BJ (cell line): ENCODE measurements at places on chromosomes 16 and 17.

DNA sequence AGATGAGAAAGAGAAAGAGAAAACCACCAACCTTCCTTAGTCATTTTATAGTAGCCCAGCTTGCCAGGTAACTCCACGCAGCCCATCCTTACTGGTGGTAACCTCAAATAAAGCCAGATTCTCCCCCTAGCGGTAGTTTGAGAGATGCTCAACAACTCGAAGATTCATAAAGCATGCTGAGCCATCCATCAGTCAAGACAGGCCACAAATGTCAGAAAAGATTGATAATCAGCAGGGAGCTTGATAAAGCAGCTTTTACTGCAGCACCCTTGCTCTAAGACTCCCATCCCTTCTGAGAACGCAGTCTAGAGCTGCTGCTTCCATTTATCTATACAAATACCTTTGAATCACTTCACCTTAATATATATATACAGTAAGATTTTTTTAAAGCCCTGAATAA lies 451.5 kb upstream of the HSBP1 start:
- DNase-seq, result no peak

- no peak for DNase-seq
These were observed 1.9 kb downstream of the SLC16A3 start for GRCh38 chr17:82230609-82231311.

DNA sequence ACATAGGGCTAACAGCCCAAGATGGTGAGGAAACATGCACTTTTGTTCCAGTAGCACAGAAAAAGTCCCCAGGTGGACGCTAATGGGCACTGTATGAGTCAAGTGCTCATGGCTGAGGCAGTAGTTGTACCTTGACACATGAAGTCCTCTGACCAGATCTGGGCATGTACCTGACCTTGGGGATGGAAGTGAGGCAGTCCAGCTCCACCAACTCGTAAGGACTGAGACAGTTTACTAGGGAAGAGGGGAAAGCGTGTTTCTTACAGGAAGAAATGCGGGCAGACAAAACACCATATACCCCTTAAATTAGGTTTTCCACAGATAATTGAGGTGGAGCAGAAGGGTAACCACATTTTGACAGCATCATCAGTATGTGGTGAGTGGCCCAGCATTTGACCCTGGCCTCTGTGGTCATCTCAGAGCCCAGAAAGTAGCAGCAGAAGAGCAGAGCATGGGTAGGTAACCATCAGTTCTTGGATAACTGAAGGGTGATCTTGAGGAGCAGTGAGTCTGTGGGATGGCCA lies 32.4 kb upstream of the METTL9 start:
- DNase-seq, result no peak

DNA sequence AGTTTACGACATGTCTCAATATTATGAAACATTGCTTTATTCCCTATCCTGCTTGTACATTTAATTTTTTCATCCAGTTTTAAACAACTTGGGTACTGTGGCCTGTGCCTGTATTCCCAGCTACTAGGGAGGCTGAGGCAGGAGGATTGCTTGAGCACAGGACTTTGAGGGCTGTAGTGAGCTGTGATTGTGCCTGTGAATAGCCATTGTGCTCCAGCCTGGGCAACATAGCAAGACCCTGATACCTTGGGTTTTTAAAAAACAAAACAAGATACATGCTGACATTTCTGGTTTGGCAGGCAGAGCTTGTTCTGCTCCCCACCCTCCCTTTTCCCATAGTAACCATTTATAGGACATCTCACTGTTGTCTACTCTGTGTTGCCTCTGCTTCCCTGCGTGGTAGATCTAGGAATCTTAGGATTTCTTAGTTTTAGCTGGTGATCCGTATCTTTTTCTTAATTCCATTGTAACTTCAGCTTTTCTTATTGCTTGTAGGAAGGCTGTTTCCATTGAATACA lies 35.6 kb downstream of the TENT4B start:
- no peak for DNase-seq

DNA sequence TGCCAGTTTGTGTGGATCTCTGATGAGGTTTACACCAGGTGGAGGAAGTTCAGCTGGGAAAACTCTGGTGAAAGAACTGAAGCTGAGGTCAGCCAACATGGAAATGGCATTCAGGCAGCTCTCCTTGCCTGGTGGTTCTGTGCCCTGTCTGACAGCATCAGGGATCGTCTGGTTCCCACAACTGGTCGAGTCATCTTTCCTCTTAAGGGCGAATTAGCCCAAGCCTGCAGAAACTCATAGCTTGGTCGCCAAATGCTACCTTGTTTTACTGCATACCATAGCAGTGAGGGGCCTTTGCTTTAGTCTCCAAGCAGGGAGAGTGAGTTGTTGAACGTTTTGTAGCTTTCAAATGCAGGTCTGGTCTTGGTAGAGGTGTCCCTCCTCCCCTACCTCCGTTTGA lies 7.2 kb downstream of the PLCG2 start:
- DNase-seq, result no peak

DNA sequence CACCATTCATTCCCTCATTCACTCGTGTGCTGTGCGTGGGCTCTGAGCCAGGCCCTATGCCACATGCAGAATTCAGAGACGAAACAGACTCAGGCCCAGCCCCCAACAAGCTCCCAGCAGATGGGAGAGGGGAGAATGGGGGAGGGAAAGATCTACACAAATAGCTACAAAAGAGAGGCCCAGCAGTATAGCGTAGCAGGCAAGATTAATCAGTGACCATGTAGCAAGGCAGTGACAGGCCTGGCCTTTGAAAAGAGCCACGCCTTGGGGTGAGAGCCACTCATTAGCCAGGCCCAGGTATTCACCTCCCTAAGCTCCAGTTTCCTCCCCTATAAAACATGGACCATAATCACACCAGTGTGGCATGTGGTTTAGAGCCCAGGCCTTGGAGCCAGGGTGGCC lies 16.4 kb upstream of the KRT19 start:
- no peak for DNase-seq

DNA sequence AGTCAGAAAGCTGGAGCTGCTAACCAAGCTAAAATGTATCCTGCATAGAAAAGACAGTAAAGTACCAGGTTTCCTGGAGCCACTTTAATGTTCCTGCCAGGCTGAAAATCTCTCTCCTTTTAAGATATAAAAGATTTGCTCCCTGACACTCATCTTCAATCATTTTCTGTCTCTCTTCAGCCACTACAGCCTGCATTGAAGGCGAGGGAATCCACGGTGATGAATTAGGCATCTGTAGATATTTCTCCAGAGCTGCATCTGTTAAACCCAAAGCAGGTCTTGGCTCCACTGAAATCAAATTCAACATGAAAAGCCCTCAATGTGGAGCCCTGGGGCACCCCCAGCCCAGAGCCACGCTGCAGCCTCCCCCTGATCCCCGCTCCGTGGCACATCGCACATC lies 94.7 kb upstream of the CRHR1 start:
- no peak for DNase-seq

DNA sequence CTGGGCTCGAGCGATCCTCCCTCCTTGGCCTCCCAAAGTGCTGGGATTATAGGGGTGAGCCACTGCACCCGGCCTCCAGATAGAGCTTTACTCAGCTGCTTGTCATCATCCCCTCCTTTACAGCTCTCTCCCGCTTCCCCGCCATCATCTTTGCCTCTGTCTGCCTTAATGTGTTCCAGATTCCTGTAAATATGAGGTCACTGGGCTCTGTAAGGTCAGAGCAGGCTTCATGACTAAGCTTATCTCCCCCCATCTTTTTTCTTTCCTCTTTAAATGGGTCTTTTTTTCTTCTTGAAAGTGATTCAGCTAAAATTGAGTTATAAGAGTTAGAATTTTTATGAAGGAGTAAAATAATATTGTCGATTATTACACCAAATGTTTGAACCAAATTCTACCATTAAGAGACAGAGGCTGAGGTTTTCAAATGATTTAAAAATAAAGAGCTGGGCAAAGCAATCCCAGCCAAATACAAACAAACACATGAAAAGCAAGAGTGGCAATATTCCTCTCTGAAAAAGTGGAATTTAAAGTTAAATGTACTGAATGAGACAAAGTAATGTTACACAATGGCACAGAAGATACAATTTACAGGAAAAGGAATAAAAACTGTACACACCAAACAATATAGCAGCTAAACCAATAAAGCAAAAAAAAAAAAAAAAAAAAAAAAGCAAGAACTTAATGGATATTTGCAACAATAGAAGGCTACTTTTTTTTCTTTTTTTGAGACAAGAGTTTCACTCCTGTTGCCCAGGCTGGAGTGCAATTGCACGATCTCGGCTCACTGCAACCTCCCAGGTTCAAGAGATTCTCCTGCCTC lies 62.1 kb downstream of the CRISPLD2 start:
- DNase-seq, result peak; percentile 94

DNA sequence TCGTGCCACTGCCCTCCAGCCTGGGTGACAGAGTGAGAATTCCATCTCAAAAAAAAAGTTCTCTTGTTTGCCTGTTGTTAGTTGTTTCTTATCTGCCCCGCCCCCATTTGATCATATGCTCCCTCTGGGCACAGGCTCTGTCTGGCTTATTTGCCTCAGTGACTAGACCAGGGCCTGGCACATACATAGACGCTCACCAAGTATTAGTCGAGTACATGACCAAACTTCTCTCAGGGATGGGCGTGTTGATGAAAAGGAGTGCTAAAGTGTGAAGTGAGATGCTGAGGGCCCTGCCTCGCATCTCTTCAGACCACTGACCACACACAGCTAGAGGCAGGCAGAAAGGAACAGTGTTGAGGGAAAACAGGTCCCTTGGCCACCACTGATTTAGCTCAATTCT lies 3.3 kb upstream of the HELZ start:
- DNase-seq, result no peak

DNA sequence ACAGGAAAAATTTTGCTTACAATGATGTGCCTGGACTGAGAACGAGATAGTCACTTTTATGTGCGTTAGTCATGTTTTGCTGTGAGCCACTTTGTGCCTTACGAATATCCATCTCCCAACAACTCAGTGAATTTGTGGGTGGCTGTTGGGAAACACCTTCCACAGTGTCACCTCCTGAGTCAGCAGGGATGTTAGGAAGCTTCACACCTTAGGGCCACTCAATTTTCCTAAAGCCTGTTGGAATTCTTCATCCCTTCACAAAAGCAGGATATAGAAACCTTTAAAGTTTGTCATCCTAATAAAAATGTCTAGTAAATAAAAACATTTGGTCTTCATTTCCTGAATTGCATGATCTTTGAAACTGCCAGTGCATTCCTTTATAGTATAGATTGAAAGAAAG lies 4.3 kb upstream of the KRTAP3-1 start:
- DNase-seq, result peak; percentile 91

DNA sequence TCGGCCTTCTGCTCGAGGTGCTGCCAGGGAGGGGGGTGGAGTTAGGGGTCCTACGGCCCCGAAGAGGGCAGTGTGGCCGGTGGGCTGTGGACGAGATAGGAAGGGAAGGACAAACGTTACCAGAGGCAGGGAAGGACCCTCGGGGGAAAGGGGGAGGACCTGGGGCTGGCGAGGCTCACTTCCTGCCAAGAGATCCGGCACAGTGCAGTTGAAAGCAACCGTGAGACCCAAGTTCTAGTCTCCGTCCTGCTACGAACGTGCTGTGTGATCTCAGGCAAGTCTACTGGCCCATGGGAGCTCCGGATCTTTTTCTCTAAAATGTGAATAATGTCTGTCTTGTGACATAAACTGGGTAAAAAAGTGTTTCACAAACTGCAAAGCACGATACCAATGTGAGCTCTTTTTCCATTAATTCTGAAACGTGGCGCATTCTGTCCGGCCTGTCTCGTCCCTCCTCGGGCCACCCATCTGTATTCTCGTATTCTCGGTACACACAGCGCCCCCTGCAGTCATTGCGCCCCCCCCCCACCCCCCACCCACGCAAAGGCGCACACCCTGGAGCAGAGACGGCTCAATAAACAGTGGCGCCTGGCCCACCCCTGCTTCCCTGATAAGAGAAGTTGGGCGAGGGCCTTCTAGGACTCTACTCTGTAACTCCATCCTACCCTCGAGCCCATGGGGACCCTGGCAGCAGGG lies 8.8 kb downstream of the CYGB start:
- no peak for DNase-seq

DNA sequence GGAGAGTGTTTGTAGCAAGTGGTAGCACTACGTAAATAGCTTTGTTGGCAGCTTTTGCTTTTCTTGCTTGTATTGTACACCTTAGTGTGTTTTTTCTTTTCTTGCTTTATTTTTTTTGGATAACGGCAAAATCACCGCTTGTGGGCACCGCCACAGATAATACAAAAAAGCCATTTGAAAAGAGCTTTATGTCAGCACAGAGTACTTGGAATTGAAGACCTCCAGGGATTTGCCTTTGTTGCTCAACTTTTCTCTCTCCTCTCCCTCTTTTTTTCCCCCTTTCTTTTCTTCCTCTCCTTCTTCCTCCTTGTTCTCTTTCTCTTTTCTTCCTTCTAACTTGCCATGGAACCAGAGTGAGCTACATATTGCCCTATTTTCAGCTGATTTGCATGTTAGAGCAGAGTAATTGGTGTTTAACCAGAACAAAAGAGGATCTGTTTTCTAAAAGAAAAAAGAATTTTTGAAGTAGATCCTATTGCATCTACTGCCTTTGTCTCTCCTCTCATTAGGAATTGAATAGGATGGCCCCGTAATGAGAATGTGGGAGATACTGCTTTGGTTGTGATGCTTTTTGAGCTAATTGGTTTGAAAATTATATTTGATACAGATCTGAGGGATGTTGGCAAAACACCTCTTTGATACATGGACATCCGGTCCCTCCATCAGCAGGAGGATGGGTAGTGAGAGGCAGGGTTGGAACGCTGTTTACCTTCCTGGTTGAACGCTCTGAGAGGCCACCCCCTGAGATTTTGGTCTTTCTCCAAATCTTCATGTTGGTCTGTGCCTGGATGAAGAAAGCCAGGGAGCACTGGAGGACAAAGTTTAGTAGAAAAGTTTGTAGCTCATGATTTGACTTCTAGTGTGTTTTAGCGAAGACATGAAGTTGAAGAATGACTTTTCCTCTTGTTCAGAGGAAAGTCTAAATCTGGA lies 85.6 kb downstream of the MSI2 start:
- DNase-seq, result no peak

- DNase-seq, result no peak
These were observed 41.1 kb upstream of the TNRC6A start for GRCh38 chr16:24688359-24688758.

GRCh38 chr17:65588181-65588808 lies 26.8 kb upstream of the AXIN2 start:
- DNase-seq, result no peak

DNA sequence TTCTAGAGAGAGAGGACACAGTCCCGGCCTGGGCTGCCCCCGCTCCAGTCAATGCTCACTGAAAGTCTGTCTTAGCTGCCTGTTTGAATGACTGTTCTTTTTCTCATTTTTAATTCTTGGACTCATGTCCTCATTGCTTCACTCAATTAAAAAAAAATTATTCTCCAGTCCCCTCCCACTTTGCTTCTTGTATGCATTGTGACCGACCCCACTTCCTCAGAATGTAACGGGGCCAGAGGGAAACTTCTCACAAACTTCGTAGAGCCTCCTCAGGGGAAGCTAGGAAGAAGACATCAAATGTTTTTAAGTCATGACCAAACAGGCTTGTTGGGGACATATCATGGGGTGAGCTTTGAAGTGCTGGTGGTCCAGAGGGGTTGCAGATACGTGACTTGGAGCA lies 113.2 kb downstream of the CCDC182 start:
- DNase-seq, result no peak
